GM13977 (cell line): ENCODE measurements at places on chromosomes 5 and 9.

- DNase-seq = no peak
Measured at GRCh38 chr9:132961002-132961401, 16.6 kb upstream of the TSC1 start.

GRCh38 chr5:115847290-115847689 lies 5.6 kb downstream of the AP3S1 start:
- DNase-seq = no peak

- DNase-seq = no peak
Measured at GRCh38 chr9:93452710-93453046, 703 bp downstream of the FAM120AOS start.

DNA sequence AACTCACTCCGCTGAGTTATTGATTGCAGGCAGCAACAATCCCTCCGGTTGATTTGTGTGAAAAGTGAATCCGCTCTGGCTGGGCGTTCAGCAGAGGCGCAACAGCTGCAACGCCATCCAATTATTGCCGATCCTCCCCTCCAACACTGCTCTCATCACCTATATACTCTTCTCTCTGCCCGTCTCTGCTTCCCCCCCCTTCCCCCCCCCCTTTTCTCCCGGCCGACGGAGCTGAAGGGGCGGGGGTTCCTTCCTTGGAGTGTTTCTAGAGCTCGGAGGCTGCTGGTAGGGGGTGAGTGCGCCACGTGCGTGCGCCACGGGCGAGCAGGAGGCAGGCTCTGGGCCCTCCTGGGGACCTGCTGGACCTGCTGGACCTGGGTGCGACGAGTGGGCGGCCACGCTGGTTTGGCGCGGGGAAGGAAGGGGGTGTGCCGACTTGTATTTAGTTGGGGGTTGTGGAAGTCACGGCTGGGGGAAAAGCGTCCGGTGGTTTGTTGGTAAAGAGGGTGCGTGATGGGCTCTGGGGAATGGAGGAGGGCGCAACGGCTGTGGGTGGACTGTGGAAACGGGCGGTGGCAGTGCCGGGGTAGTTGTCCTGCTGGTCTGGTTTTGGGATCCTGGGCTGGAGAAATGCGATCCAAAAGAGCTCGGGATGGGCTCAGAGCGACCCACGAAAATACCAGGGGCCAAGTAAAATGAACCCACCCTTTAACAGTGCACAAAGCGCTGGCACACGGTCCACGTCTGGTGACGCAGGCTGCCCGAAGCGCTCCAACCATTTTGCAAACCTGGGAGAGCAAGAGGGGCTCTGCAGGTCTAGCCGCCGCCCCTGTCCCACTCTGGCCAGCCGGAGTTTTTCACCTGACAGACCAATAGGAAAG lies 6.4 kb upstream of the MEF2C start:
- DNase-seq = peak; percentile 43

DNA sequence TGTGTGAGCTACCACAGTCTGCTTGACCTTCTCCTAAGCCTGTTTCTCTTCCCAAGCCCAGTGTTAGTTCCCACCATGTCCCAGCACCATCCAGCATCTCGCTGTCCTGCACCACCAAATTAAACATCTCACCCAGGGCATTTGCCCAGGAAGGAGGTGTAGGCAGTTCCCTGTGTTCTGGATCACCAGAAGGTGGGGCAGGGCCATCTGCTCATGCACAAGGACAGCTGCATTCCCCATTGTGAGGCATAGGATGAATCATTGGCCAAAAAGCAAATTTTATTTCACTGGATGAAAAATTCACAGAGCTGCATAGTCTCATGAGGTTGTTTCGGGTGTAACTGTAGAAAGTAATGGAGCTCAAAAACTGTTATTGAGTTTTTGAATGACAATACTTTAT lies 89.5 kb upstream of the GRIA1 start:
- DNase-seq = no peak

DNA sequence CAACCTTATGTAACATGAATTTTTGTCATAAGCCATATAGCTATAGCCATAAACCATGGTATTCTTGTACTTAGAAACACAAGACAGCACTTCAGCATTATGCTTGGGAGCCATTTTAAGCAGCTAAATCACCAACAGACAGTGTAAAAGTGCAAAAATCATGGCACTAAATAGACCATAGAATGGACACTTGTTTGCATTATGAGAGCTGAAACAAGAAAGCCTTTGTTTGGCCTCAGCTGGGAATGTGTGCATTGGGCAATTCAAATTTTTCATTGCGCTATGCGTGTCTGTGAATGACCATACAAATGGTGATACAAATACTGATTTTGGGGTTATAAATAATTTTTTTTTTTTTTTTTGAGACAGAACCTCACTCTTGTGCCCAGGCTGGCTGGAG lies 23.7 kb downstream of the KDM4C start:
- no peak for DNase-seq

DNA sequence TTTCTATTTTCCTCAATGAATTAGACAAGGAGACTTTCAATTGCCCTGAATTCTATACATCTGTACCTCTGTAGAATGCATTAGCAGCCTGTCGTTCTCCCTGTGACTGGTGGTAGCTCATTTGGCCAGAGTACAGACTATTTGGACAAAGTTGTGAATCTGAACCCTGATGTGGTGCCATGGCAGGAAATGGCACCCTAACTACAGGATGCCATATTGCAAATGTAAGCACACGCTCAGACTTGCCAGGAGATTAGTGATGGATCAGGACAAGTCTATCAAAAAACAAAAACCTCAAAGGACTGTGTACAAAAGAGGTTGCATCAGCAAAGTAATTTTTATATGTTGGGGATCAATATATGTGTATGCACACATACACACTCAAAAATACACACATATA lies 58.3 kb downstream of the SVEP1 start:
- no peak for DNase-seq

DNA sequence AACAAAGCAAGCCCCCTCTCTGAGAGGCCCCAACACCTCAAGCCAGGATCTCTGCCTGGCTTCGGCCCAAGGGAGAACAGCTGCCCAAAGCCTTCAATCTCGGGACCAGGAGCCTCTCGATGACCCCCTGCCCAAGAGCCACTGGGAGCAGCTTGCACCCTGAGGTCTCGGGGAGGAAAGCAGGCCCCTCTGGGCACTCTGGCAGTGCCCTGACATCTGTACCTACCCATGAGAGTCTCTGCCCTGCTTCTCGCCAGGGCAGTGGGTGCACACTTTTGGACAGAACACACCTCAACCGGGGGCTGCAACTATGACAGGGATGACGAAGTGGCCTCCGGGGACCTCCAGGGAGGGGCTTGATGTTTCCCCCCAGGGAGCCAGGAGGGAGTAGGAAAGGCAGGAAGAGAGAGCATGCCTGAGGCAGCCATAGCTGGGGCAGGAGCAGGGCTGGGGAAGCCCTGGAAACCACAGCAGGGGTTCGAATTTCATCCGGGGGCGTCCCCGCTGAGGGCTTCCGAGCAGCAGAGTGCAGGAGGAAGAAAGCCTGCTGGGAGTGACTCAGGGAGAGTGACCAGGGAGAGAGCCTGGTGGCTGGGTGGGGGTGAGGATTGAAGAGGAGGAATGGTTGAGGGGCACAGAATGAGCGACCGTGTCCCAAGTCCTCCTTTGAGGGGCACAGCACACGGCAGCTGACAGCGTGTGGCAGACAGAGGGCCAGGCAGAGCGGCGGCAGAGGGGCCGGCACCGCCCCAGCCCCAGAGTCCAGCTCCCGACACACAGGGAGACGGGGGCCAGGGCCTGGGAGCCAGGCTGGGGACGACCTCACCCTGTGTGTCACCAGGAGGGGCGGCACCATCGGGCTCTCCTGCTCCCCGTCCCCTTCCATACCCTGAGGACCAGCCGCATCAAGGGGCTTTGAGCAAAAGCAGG lies 1.8 kb downstream of the LPCAT1 start:
- no peak for DNase-seq

GRCh38 chr5:110335361-110336066 lies 391.0 kb downstream of the TMEM232 start:
- no peak for DNase-seq

- DNase-seq = peak; percentile 68
Measured at GRCh38 chr9:95505717-95506427, 10.9 kb downstream of the PTCH1 start.

DNA sequence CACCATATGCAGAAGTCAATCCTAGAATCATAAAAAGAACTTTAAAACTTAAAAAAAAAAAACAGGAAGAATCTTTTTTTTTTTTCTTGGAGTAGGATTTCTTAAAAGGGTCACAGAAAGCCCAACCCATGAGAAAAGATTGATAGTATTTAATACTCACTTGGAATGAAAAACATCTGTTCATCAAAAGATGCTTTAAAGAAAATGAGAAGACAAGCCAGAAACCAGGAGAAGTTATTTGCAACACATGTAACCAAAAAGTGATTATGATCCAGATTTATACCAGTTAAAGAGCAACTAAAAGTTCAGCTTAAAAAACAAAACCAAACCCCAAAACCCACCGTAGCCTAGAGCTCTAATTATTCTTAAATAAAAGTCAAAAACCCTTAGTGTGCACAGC lies 69.3 kb downstream of the TLE4 start:
- DNase-seq = no peak

GRCh38 chr9:101737705-101738565 lies 512 bp downstream of the GRIN3A start:
- DNase-seq = no peak

GRCh38 chr9:131076347-131077195 lies 19.8 kb upstream of the AIF1L start:
- DNase-seq = no peak

DNA sequence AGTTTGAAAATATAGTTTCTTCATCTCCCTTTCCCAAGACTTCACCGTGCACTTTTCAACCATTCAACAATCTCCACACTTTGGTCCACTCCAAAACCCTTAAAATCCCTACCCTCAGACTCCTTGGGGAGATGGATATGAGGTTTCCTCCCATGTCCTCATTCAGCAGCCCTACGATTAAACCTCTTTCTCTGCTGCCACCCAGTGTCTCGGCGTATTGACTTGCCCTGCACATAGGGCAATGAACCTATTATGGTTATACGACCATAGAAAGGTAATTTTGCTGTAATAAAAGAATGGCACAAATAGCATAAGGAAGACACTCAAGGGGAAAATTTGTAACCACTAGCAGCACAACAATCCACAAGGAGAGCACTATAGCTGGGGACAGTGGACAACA lies 803.5 kb downstream of the TLE1 start:
- no peak for DNase-seq

- no peak for DNase-seq
Measured at GRCh38 chr9:38687389-38687842, 32.5 kb downstream of the FAM240B start.

- no peak for DNase-seq
Measured at GRCh38 chr9:37447111-37447510, 18.1 kb downstream of the ZBTB5 start.

GRCh38 chr5:53479045-53479589 lies 1.3 kb upstream of the FST start:
- DNase-seq = peak; percentile 42

DNA sequence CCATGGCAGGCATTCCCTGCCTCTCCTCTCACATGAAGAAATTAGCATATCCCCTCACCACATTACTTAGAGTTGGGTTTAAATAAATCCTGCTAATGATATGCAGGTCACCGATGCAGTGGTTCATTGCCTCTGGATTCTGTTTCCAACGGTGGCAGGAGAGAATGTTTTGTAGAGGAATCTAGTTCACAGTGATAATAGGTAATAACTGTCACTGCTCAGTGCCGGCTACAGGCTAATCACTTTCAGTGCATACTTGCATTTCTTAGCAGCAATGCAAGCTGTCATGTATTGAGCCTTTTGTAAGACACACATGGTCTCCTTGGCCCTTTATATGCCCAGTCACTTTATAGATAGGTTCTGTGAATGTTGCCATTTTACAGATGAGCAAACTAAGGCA lies 59.5 kb upstream of the INSYN2B start:
- no peak for DNase-seq

GRCh38 chr5:68749631-68750030 lies 344.2 kb upstream of the SLC30A5 start:
- no peak for DNase-seq

- DNase-seq = no peak
Measured at GRCh38 chr5:94759022-94759421, 140.6 kb downstream of the SLF1 start.

DNA sequence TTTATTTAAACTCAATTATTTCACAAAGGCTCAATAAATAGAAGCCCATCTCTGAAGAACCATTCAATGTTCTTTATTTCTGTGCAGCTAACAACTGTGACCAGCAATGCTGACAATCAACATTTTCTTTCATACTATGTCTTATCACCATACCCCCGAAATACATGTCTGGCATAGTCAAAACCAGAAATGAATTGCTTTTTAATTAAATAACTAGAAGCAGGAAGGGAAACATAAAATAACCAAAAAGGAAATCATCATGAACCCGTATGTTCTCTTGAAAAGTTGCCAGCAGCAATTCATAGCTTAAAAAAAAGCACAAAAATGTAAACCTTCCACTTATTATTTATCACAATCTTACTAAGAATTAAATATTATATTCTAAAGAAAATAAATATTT lies 212.4 kb downstream of the TMEM232 start:
- no peak for DNase-seq

DNA sequence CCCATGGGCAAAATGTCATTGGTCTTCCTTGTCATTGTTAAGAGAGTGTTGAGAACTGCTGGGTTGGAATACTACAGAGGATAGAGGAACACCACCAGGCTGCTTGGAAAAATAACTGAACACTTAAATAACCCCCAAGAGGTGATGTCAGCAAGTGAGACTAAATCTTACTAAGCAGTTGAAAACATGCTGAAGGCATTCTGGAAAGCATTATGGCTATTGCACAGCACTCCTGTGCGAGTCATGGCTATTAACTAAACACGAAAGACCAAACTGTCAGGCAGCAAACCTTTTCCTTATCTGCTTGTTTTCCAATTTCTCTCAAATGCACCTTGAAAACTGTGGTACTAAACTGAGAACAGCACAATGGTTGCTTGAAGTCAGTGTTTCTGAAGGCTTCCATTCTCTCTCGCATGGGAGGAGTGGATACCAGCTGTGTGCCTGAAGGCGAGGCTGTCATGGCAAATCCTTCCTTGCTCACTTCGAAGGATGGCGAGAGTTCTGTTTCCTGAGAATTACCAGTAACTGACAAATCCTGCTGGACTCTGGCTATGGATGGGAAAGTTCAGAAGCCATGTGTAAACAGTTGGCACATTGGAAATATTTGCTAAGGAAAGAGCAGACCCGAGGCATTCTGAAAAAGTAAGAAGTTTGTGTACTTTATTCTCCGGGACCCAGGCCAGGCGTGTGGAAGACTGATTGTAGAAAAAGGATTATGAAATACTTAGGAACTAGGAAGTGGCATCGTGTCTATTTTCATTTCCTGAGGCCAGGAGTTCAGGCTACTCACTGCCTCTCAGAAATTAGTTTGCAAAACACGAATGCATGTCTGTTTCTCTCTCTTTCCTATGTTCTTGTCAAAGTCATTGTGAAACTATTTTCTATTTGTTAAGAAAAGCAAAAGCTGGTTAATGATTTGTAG lies 182.1 kb downstream of the DMRT2 start:
- no peak for DNase-seq
